Left ventricle myocardium inferior (tissue), 1 donor: ENCODE measurements at places on chromosomes 13 and 19. TPM values are rescaled to one million over a fixed set of nuclear protein-coding genes. Genes with fewer than 3 reads are reported as not detected.

Gene SRRM5
- 0.30 TPM for total RNA-seq

Gene ZNF560
- 0.16 TPM for total RNA-seq

Gene ZNF536
- 4.0 TPM for total RNA-seq

Gene ZNF813
- total RNA-seq, result 1.8 TPM

GRCh38 chr13:109172136-109172535 lies 542.7 kb downstream of the MYO16 start:
- no peak for DNase-seq

GRCh38 chr19:40622773-40623075 lies 21.6 kb downstream of the LTBP4 start:
- no peak for DNase-seq

- DNase-seq, result no peak
Measured at GRCh38 chr13:50527612-50528509, 315.6 kb downstream of the DLEU7 start.

- no peak for DNase-seq
Measured at GRCh38 chr13:40624383-40624782, 42.1 kb downstream of the FOXO1 start.

DNA sequence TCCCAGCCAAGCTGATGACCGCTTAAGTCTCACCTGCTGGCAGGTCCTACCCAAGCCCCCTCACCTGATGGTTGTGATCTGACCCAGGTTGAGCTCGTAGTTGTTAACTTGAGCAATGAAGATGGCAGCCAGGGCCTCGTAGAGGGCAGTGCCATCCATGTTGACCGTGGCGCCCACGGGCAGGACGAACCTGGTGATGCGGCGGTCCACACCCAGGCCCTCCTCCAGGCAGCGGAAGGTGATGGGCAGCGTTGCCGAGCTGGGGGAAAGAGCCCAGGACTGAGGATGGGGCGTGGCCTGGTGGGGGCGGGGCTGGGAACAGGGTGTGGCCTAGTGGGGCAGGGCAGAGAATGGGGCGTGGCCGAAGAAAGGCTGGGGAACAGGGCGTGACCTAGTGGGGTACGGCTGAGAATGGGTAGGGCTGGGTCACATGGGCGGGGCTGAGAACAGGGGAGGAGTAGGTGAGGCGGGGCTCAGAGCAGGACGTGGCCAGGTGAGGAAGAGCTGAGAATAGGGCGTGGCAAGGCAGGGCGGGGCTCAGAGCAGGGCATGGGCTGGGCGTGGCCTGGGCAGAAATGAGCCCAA lies 12.9 kb downstream of the OR7C2 start:
- no peak for DNase-seq
